ENCODE measurements at places on chromosomes 1 and 21. TPM values are rescaled to one million over a fixed set of nuclear protein-coding genes. Genes with fewer than 3 reads are reported as not detected.

Gene SYCP1
- total RNA-seq = not detected

Gene S100A12
- total RNA-seq = 5.7 TPM

Gene UTS2
- total RNA-seq = not detected

Gene MAEL
- 6.7 TPM for total RNA-seq

Gene COL11A1
- total RNA-seq = 0.71 TPM

Gene TNFRSF8
- total RNA-seq = 3.0 TPM

Gene DENND2C
- 1.2 TPM for total RNA-seq

Gene ZNF683
- not detected for total RNA-seq

Gene SLX9
- 15.9 TPM for total RNA-seq

Gene BEST4
- total RNA-seq = not detected

Gene OR14K1
- not detected for total RNA-seq

Gene CLCA4
- total RNA-seq = not detected

Gene ACTL8
- total RNA-seq = not detected

Gene PADI4
- total RNA-seq = 0.31 TPM

Gene UBE2Q1
- total RNA-seq = 26.3 TPM

Gene DIO1
- not detected for total RNA-seq

Gene THEM5
- total RNA-seq = not detected

Gene TSSK3
- 0.70 TPM for total RNA-seq

Gene PDZK1IP1
- 10.6 TPM for total RNA-seq

Gene TMEM51
- 3.2 TPM for total RNA-seq

Gene KCNE2
- not detected for total RNA-seq

Gene LRRC53
- not detected for total RNA-seq

Gene ANGPTL3
- total RNA-seq = not detected

Gene MEX3A
- total RNA-seq = 0.15 TPM

Gene RIMKLA
- total RNA-seq = 3.8 TPM

Gene KRTAP19-3
- total RNA-seq = not detected

Gene LCE1A
- not detected for total RNA-seq

Gene ARHGEF10L
- total RNA-seq = 49.3 TPM

Gene GFI1
- total RNA-seq = 1.1 TPM

Gene RNU1-3
- total RNA-seq = not detected

Measured in right atrium auricular region (tissue), 2 donors.